ENCODE measurements at places on chromosomes 1 and 21.

DNA sequence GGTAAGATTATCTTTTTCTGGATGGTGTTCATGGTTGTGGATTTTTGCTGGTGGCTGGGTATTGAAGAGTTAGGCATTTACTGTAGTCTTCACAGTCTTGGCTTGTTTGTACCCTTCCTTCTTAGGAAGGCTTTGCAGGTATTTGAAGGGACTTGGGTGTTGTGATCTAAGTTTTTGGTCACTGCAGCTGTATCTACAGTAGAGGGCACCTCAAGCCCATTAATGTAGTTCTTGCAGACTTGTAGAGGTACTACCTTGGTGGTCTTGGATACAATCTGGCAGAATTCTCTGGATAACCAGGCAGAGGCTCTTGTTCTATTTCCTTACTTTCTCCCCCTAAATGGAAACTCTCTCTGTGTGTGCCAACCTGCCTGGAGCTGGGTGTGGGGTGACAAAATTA is 155.8 kb upstream of the BRINP3 start:
- no peak for DNase-seq

DNA sequence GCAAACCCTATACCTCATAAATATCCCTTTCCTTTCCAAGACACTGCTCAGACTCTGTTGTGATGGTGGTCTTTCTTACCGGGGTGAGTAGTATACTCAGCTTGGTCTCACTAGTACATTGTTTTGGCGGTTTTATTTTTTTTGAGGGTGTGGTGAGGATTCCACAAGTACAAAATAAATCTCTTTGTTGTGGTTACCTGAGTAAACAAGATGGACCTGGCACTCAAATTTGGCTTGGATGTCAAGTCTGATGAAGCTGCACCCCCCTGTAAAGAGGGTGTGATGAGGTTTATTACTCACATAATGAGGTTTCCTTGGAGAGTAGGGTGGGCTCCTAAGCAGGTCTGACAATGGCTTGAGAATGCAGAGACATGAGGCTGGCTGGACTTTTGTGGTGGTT is 68.2 kb upstream of the KCNJ6 start:
- no peak for DNase-seq

DNA sequence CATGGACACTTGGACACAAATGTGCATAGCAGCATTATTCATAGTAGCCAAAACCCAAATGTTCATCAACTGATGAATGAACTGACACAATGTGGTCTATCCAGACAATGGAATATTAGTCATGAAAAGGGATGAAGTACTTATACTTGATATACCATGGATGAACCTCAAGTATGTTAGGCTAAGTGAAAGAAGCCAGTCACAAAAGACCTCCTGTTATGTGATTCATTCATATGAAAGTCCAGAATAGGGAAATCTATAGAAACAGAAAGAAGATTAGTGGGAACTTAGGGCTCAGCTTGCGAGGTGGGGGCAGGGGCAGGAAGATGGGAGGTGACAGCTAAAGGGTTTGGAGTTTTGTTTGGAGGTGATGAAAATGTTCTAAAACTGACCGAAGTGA is 7.4 kb downstream of the KCNE1 start:
- no peak for DNase-seq

DNA sequence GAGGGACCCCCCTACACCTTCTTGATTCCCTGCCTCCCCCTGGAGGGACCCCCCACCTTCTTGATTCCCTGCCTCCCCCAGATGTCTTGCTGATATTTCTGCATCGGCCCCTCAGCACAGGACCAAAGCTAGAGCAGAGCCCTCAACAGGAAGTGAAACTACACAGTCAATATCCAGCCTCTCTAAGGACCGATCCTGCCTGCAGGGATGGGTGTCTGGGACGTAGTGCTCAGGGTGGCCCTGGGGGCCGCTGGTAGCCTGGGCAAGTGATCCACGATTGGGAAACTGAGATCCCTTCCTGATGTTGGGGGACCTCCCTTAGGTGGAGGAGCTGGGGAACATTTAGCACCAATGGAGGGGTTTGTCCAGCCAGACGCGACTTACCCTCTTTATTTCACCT is 3.9 kb upstream of the LEFTY2 start:
- DNase-seq = no peak

GRCh38 chr1:85274969-85275453 is 1.4 kb downstream of the BCL10 start:
- no peak for DNase-seq

GRCh38 chr1:203442821-203443220 is 32.8 kb upstream of the PRELP start:
- DNase-seq = no peak

GRCh38 chr1:79847700-79848099 is 841.2 kb upstream of the ADGRL4 start:
- DNase-seq = no peak

DNA sequence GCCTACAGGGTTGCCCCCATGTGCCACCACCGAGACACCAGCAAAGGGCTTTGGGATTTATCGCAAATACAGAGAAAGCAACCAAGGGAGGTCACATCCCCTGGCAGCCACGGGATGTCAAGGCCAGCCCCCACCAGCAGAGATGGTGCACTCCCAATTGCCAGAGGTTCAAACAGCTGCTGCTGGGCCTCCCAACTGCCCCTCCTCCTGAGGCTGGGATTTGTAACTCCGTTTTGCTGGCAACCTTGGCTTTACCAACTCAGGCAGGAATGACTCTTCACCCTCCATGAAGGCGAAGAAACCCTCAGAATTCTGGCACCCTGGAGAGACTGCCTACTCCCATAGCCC is 11.6 kb downstream of the TMEM53 start:
- DNase-seq = no peak
